ENCODE measurements at places on chromosomes 6 and 20. TPM values are rescaled to one million over a fixed set of nuclear protein-coding genes. Genes with fewer than 3 reads are reported as not detected.

The DPPA5 gene
- not detected for total RNA-seq

The NKX2-4 gene
- total RNA-seq = not detected

The FGD2 gene
- total RNA-seq = not detected

The PLTP gene
- total RNA-seq = 33.1 TPM

The LZTS3 gene
- total RNA-seq = 2.6 TPM

The TLDC2 gene
- total RNA-seq = not detected

The TREM1 gene
- total RNA-seq = 0.78 TPM
